ENCODE measurements at places on chromosomes 1 and 21.

GRCh38 chr1:94231746-94232145 lies 5.6 kb downstream of the ARHGAP29 start:
- DNase-seq = no peak

DNA sequence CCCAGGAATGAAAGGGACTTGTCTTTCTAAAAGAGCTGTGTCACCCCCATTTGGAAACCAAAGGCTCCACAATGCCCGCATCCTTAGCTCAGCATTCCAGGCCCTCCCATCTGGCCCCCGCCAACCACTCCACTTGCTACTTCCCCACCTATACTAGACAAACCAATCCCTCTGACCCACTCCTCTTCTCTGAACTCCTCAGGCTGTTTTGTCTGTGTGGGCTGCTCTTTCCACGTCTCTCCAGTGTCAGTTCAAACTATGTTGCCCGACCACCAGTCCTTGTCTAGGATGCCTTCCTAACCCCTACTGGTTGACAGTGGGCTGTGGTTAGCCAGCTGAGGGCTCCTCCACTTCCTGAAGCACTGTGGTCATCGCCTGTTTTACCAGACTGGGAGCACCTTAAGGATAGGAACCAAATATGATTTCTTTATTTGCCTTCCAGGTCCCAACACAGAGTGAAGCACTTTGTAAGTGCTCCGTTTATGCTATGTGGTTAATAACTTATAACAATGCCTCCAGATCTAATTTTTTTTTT lies 8.1 kb upstream of the COA7 start:
- no peak for DNase-seq

DNA sequence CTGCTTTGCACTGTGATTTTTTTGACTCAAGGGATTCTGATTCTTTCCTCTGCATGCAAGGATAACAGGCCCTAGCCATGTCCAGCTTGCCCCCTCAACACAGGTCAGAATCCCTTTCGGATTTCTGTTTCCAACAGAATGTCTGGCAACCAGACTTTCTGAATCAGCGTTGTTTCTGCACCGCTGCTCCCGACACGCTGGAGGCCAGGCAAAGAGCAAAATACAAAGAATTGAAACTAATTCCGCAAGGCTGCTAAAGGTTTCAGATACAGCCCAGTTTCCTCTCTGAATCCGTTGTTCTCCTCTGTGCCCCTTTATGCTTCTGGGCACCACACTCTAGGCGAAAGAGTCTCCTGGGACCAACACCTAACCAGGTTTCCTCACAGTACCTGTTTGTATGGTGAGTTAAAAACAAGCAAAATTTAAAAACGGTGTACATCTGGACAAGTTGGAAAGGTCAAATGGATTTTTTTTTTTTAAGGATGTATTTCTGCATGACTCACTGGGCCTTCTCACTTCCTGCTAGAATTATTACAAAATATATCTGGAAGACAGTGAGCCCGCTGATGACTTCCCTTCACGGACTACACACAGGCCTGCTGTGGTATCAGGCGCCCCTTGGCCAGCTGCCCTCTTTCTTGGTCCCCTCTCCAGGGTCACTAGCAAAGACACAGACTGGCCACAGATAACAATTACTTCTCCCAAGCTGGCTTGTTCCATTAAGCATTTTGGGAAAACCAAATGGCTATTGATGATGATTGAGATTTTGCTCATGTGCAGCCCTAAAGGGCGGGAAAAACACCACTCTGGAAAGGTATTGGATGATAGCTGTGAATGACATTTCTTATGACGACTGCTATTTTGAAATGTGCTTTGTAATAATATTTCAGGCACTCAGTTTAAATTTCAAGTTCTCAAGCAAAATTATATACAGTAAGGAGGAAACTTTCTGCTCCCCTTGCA lies 118.3 kb downstream of the TGFB2 start:
- DNase-seq = no peak

DNA sequence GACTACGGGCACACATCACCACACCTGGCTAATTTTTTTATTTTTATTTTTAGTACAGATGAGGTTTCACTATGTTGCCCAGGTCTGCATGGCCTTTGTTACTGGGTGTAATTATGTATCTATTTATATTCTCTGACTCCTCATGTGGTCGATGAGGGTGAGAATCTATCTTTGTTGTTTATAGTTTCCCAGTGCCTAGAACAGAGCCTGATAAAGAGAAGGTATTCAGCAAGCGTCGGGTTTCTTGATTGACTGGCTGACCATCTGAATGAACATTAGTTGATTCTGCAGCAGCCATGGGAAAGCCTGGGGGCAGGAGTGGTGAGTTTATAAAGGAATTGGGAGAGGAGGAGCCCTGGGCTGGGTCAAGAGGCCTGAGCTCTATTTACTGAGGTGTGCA lies 28.5 kb downstream of the SERINC2 start:
- DNase-seq = no peak

- no peak for DNase-seq
Measured at GRCh38 chr1:242057745-242058115, 58.8 kb upstream of the MAP1LC3C start.

GRCh38 chr1:24694380-24694843 lies 50.8 kb upstream of the CLIC4 start:
- DNase-seq = no peak

- DNase-seq = no peak
Measured at GRCh38 chr1:2499986-2500596, 24.0 kb downstream of the PLCH2 start.

- peak; percentile 68 for DNase-seq
Measured at GRCh38 chr1:111747282-111747734, 8.1 kb upstream of the INKA2 start.

DNA sequence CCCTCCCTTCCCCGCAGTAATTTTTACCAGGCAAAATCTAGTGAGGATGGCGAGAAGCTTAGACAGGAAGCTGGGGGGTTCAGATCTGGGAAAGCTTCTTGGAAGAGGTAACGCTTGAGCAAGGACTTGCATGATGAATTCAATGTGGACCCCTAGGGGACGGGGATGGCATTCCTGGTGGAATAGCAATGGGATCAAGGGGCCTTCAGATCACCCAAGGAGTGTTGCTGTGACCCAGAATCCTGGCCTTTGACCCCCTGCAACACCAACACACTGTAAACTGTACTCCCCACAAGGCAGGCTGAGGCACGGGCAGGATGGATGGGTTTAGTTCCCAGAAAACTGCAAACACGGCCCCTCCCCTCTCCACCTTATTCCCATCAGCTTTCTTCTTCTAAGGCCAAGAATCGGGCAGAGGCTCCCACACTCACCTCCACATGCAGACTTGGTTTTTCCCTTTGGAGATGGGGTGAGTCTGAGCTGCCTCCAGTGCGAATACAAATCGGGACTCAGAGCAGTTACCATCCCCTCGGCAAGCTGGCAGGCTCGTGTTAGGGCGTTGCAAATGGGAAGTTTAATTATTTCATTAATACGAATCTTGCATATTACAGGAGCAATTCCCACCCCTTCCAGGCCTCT lies 20.1 kb downstream of the DISP3 start:
- DNase-seq = no peak

GRCh38 chr1:66580081-66580480 lies 46.1 kb downstream of the SGIP1 start:
- no peak for DNase-seq

GRCh38 chr1:246801241-246802020 lies 77.2 kb downstream of the SCCPDH start:
- DNase-seq = no peak

- no peak for DNase-seq
Measured at GRCh38 chr21:45466330-45467220, 61.6 kb downstream of the COL18A1 start.

- DNase-seq = no peak
Measured at GRCh38 chr1:65238010-65238409, 71.3 kb upstream of the DNAJC6 start.

GRCh38 chr1:100816049-100816448 lies 78.6 kb downstream of the EXTL2 start:
- DNase-seq = no peak

- peak; percentile 61 for DNase-seq
Measured at GRCh38 chr1:156608981-156609380, 7.7 kb upstream of the GPATCH4 start.

DNA sequence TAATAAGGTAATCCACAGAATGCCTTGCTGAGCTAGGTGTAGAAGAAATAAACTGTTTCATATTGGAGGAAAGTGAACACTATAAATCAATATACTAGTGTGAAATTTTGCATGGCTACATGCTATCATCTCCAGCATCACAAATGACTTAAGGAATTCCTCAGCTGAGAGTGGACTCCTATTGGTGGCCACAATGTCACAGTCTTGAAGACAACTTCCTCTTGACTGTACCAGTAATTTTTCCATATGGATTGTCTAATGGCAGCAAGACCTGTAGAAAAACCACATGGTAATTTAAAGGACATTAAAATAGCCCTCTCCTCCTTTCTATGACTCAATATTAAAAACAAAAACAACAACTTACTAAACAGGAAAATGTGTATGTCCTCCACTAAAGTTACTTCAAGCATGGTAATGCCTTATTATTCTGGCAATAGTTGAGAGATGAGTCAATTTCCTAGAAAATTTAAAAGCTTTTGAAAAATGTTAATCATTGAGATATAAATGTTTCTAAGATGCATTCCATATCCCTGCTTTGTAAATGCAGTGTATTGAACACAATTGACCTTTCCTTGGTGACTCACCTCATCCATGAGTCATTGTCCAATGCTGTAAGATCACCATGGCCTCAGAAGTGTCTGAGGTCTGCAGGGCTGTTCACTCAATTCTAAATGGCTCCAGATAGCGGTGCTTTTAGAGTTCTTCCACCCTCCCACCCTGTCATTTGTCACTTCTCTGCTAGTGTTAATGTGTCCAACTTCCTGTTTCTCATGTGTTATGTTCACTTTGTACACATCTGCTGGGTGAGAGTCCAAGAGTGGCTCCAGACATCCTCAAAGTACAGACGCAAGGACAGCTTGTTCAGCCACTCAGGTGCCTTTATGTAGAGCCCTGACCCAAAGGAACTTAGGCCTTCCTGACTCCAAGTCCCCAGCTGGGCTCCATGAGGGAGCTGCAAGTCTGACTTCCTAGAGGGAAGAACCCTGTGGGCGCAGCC lies 32.8 kb upstream of the DNASE2B start:
- DNase-seq = no peak

GRCh38 chr1:77866296-77866695 lies 22.1 kb upstream of the NEXN start:
- no peak for DNase-seq

- DNase-seq = no peak
Measured at GRCh38 chr1:118488787-118489186, 303.8 kb upstream of the SPAG17 start.

GRCh38 chr1:91701472-91701869 lies 184.5 kb downstream of the TGFBR3 start:
- DNase-seq = no peak

- peak; percentile 82 for DNase-seq
Measured at GRCh38 chr1:15128520-15129313, 24.8 kb upstream of the TMEM51 start.

DNA sequence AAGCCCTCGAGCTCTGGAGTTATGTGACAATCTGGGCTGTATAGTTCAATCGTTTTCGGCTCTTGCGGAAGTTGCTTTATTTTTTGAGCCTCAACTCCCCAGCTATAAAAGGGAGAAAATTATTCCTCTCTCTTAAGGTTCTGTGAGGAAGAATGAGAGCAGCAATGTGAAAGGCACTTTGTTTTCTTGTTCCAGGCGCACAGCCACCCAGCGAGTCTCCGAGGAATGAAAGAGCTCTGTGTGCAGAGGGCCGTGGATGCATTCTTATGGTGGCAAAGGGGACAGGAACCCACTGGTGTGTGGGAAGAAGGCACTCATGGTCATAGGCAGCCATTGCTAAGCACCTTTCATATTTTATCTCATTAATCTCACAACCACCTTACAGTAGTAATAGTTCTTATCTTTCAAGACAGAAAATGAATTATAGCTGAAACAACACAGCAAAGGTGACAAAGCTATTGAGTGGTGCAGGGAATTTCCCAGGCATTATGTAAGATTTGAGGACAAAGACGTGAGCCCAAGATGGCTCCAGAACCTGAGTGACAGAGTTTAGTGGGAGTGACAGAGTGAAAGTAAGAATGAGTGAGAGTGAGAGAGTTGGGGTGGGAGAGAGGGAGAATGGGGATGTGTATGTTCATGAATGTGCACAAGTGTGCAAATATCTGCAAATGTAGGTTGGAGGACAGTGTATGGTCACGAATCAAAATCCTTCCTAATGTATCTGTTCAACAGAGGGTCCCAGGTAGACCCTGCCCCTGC lies 9.4 kb downstream of the CYP2J2 start:
- DNase-seq = no peak

- no peak for DNase-seq
Measured at GRCh38 chr1:225883616-225884265, 1.6 kb upstream of the TMEM63A start.

GRCh38 chr1:66353257-66353656 lies 180.7 kb upstream of the SGIP1 start:
- DNase-seq = no peak

DNA sequence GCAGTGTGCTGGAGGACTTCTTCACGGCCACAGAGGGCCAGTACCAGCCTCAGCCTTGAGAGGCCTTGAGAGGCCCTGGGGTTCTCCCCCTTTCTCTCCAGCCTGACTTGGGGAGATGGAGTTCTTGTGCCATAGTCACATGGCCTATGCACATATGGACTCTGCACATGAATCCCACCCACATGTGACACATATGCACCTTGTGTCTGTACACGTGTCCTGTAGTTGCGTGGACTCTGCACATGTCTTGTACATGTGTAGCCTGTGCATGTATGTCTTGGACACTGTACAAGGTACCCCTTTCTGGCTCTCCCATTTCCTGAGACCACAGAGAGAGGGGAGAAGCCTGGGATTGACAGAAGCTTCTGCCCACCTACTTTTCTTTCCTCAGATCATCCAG lies 6.2 kb upstream of the HDAC1 start:
- DNase-seq = no peak

GRCh38 chr1:232111611-232112010 lies 485.0 kb downstream of the DISC1 start:
- DNase-seq = no peak

DNA sequence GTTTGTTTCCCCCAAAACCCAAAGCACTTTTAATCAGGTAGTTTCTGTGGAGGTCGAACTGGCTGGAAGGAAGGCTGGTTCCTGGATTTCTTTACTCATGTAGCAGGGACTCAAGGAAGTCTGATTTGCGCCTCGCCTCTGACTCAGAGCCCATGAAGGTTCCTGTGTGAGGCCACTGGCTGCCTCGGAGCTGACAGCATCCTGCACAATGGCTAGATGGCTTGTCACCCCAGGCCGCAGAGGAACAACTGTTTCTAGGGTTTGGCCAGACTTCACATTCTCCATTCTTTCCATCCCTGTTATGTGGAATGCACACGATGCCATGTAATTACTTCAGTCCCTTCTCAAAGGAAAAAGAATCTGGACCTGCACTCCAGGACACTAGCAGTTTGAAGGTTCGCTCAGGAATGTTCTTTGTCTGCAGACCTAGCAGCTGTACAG lies 39.1 kb upstream of the PRSS38 start:
- no peak for DNase-seq

GRCh38 chr1:104746994-104747393 lies 997.3 kb downstream of the AMY1C start:
- no peak for DNase-seq

- no peak for DNase-seq
Measured at GRCh38 chr1:2425892-2426291, 13.5 kb upstream of the PEX10 start.
